ENCODE measurements at places on chromosomes 12 and 14. TPM values are rescaled to one million over a fixed set of nuclear protein-coding genes. Genes with fewer than 3 reads are reported as not detected.
A peak's percentile ranks its signal among the peaks of the same experiment; 100 is the strongest.

The PLA2G1B gene
- total RNA-seq = not detected

The NANOG gene
- total RNA-seq = not detected

GRCh38 chr14:25477316-25478098 is 427.6 kb upstream of the STXBP6 start:
- DNase-seq = no peak

GRCh38 chr14:59529189-59529588 is 44.9 kb downstream of the JKAMP start:
- DNase-seq = no peak

GRCh38 chr14:93953263-93953662 is 23.1 kb downstream of the ASB2 start:
- DNase-seq = no peak

- no peak for DNase-seq
Measured at GRCh38 chr14:64074961-64075612, 219.1 kb downstream of the ESR2 start.

- DNase-seq = no peak
Measured at GRCh38 chr14:98949481-98950135, 322.4 kb downstream of the BCL11B start.

DNA sequence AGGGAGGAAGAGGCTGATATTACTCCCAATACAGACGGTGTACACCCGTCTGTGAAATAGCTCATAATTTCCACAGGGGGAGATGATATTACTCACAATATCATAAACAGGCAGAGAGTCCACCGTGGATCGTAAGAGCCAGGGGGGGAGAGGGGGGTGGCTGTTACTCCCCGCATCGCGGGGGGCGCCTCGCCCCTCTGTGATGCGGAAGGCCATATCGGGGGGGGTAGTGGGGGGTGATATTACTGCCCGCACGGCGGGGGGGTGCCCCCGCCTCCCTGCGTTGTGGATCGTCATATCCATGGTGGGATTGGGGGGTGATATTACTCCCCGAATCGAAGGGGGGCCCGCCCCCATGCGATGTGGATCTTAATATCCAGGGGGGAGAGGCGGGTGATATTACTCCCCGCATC is 91.9 kb downstream of the FRMD6 start:
- no peak for DNase-seq

DNA sequence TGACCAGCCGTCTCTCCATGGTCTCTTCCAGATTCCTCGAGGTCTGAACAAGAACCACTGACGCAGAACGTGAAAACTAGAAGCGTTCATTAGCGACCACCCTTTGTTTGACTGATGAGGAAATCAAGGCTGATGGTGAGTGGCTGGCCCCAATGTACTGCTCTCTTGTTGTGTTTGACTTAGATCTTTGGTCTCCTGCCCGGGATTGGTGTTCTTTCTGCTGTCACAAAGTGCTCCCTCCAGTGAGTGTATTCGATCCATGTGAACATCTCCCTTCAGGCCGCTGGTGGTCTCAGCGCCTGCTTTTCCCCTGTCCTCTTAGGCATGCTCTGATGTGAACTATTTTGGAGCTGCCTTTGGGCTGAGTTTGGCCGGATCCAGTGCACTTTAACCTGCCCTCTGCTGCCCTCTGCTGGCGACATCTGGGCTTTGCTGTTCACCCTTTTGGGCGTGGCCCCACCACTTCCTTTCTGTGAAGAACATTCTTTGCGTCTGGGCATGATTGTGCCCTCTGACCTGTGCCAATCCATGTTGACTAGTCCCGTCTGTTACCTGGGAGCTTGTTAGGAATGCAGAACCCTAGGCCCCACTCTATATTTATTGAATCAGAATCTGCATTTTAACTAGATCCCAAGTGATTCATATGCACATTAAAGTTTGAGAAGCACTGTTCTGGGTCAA is 279.1 kb downstream of the TTC6 start:
- DNase-seq = peak; percentile 87

GRCh38 chr12:98532687-98533304 is 17.4 kb downstream of the TMPO start:
- no peak for DNase-seq

DNA sequence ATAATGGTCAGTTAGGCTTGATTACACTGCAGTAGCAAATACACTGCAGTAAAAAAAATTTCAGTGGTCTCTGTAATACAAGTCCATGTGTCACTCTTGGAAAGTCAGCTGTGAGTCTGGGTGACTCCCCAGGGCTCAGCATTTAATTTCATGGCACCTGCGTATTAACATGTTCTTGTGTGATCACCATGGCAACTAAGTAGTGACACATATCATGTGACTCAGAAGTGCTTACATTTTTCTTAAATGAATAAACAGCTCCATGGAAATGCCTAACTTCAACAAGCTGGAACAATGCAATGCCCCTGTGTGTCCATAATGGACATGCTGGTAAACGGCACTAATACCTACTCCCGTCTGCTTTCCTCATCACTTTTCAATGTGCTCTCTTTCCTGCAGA is 88.5 kb upstream of the ANO4 start:
- DNase-seq = no peak

DNA sequence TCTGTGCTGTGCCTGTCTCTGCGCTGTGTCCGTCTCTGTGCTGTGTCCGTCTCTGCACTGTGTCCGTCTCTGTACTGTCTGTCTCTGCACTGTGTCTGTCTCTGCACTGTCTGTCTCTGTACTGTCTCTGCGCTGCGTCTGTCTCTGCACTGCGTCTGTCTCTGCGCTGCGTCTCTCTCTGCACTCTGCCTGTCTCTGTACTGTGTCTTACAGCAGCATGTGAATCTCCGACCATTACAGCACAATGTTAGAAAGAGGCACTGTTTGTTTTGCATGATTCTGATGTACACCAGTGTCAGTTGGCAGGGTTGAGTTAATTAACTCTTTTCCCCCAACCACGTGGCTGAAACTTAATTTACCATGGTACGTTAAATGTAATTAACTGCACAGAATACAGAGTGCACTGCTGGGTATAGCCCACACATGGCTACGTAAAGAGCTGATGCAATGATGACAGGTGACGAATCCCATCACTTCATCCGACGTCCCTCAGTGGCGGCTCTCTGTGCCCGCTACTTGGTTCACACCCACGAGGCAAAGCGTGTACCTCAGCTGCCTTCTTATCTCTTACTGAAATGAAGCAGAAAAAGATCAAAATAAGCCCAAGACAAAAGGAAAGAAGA is 127.7 kb upstream of the SFSWAP start:
- DNase-seq = no peak

DNA sequence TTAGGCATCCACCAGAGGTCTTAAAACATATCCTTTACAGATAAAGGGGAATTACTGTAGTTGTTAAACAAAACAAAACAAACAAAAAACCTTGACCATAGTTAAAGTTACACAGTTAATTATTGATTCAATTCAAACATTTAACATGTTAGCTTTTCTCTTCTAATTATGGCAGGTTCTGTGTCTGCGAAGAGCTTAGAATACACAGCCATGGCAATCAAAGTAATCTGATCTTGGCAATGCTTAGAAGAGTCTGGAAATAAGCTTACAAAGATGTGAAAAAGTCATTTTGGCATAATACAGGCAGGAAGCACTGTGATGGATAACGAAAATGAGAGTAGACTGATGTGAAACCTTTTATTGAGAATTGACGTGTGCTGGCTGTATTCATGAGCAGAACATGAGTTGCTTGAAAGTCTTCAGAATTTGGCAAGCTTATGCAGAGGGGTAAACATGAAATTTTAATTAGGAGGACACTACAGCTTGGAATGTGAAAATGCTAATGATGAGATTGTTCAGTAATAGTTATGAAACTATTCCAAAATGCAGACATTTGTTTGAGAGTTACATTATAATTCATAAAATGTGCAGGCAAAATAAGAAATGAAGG is 629.6 kb downstream of the FSCB start:
- no peak for DNase-seq

DNA sequence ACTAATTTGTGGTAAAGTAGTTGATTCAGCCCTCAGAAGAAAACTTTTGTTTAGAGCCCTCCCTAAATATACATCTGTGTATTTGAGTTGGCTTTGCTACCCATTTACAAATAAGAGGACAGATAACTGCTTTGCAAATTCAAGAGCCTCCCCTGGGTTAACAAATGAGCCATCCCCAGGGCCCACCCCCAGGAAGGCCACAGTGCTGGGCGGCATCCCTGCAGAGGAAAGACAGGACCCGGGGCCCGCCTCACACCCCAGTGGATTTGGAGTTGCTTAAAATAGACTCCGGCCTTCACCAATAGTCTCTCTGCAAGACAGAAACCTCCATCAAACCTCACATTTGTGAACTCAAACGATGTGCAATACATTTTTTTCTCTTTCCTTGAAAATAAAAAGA is 2.7 kb downstream of the FZD10 start:
- no peak for DNase-seq

GRCh38 chr12:118912697-118913270 is 68.6 kb upstream of the SRRM4 start:
- no peak for DNase-seq

DNA sequence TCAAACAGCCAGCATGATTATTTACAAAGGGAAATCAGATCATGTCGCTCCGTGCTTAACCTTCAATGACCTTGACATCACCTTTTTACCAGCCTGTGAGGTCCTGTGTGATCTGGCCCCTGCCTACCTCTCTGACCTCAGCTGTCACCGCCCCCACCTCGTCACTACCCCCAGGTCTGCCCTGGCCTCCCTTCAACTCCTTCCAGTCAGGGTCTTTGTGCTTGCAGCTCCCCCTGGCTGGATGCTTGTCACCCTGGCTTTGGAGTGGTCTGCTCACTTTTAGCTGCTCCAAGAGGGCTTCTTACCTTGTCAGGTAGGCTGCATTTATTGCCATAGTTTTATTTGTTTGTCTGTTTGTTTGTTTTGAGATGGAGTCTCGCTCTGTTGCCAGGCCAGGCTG is 8.2 kb upstream of the MAX start:
- no peak for DNase-seq
